ENCODE measurements at places on chromosomes 11 and 22. TPM values are rescaled to one million over a fixed set of nuclear protein-coding genes. Genes with fewer than 3 reads are reported as not detected.

The SLC6A5 gene
- total RNA-seq: not detected

The PGA3 gene
- total RNA-seq: not detected

The TCN1 gene
- not detected for total RNA-seq

The KRTAP5-10 gene
- total RNA-seq: not detected

The MOV10L1 gene
- total RNA-seq: 1.2 TPM

The INS gene
- not detected for total RNA-seq

The OR8D4 gene
- not detected for total RNA-seq

The P4HA3 gene
- 0.96 TPM for total RNA-seq

The LDHAL6A gene
- total RNA-seq: not detected

The TNKS1BP1 gene
- total RNA-seq: 189 TPM

The BCL2L13 gene
- 40.8 TPM for total RNA-seq

Data from upper lobe of right lung (tissue), 1 donor.